H1 (cell line): ENCODE measurements at places on chromosomes 3 and 15.

DNA sequence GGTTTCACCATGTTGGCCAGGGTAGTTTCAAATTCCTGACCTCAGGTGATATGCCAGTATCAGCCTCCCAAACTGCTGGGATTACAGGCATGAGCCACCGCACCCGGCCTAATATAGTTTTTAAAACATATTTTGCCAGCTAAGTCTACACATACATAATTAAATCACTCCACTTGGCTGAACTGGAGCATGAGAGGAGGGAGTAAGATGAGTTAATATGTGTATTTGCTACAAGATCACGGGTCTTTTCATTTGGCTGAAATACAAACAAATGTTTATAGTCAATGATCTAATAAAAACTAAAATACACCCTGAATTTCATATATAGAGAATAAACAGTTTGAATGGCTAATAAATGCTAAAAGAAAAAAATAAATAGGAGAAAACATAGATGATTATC lies 25.3 kb downstream of the SLC30A4 start:
- DNase-seq = no peak

- no peak for DNase-seq
Measured at GRCh38 chr15:57227166-57227565, 149.1 kb upstream of the CGNL1 start.

GRCh38 chr15:85760049-85760448 lies 34.7 kb downstream of the KLHL25 start:
- no peak for DNase-seq

- no peak for DNase-seq
Measured at GRCh38 chr3:189967254-189967865, 153.3 kb downstream of the P3H2 start.

- DNase-seq = no peak
Measured at GRCh38 chr15:77507911-77508310, 87.2 kb downstream of the HMG20A start.

DNA sequence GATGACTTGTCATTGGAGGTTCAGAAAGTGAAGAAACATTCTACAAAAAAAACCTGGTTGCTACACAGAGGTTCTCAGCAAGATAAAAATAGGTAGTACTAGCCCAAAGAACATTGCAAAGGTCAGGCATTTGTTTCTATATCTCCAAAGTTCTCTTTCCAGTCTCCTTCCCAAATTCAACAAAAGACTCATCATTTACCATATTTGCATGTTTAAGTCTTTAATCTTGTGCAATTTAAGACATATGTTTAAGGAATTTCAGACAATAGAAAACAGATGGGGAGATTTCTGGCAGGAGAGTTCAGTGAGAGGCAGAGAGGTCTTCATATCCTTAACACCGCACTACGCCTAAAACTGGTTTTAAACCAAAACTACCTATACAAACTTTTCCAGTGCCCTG lies 173.8 kb upstream of the THBS1 start:
- DNase-seq = no peak

DNA sequence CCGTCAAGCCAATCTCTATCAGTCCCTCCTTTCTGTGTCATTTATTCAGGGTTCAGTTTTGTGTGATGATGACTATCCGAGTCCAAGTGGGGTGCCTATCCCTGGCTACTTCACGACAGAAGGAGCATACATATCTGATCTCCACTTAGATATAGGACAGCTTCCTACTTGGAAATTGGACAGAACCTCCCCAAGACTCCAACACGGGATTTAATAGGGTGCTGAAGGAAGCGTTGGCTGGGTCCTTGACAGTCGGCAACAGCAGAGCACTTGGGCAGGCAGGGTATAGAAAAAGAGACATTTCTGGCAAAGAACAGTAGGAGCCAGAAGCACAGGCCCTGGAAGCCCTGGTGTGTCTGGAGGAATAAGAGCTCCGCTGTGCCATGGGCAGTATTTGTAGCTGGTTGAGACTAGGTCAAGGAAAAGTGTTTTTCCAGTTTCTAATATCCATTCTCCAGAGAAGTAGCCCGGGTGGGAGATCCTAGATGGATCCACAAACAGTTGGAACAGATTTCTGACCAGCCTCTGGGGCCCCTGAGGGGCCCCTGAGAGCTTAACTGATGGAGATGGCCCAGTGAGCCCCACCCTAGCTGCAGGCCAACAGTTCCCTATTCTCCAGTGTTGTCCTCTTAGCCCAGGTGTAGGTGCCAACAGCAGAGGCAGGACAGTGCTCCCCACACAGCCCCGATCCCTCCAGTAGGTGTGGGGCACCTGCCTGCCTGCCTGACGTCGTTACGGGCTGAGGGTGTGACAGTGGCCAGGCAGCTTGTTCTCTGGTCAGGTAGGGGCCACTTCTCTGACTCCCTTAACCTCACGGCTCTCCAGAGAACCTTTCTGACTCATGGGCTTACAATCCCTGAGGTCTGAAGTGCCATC lies 130.8 kb downstream of the CHCHD6 start:
- DNase-seq = no peak

DNA sequence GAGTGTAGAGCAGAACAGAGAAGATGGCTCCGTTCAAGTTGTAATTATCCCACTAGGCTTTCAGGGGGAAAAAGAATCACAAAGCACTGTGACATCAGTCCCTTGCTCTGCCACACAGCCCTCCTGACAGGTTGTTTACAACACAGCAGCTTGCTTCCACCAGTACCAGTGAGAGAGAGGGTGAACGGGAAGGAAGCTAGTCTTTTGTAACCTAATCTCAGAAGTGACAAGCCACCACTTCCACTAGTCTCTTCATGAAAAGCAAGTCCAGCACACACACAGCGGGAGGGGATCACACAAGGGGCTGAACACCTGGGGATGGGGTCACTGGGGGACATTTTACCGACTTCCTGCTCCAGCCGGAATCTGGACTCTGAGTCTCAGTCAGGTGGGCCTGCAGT lies 86.3 kb downstream of the FAM81A start:
- DNase-seq = no peak

GRCh38 chr3:99881121-99881524 lies 63.5 kb downstream of the CMSS1 start:
- no peak for DNase-seq

GRCh38 chr3:126256251-126256650 lies 75.9 kb upstream of the ALDH1L1 start:
- DNase-seq = no peak

DNA sequence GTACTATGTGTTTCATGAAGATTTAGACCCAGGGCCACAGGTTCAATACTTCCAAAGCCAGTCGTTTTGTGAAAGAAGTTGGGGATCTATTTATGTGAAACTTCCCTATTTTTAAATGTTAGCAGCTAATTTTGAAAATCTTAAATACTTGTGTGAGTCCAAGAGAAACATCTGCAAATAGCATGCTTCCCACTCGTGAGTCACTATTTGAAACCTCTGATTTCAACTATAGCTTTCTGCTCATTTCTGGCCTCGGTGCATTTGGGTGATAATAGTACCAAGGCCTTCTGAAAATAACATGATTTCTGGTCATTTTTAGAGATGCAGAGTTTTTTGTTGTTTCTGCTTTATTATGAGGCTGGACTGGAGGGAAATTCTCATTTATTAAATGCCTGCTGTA lies 110.0 kb downstream of the OPA1 start:
- no peak for DNase-seq

- no peak for DNase-seq
Measured at GRCh38 chr3:13525827-13526625, 22.9 kb upstream of the FBLN2 start.
